Naive thymus-derived CD8-positive, alpha-beta T cell (primary cell): ENCODE measurements at places on chromosomes 2 and 18.

GRCh38 chr2:146785101-146785500 is 1059.7 kb upstream of the ACVR2A start:
- DNase-seq, result no peak

DNA sequence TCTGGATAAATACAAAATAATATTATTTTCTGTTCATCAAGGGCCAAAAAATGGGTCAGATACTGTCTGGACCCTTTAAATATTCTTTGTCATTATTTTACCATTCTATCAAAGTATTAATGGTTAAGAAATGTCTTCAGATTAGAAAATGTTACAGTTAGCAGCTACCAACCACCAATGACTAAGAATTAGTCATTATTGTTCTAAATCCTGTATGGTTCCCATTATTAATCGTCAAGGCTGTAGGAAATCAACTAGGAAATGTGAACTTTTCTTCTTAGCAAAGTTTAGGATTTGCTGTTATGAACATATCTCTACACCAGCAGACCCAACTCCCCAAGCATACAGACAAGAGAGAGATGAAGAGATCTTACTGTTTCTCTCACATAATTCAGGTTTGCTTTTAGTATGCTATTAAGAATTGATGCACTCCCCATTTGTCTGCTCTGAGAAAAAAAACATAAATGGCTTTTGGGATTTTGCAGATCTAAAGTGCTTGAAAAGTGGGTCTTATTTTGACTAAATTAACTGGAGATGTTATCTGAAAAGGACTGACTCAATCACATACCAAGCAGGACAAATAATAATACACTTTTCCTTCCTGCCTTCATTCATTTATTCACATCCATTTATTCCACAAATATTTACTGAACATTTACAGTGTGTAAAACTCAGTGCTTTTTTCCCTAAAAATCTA is 147.7 kb downstream of the PPP1R1C start:
- DNase-seq, result no peak

GRCh38 chr2:240252191-240252871 is 111.9 kb upstream of the OTOS start:
- no peak for DNase-seq

- DNase-seq, result peak; percentile 68
Measured at GRCh38 chr18:11981543-11982366, 448 bp downstream of the IMPA2 start.

GRCh38 chr2:35973132-35973736 is 382.3 kb upstream of the CRIM1 start:
- no peak for DNase-seq

GRCh38 chr2:109005686-109006204 is 16.7 kb upstream of the EDAR start:
- no peak for DNase-seq

DNA sequence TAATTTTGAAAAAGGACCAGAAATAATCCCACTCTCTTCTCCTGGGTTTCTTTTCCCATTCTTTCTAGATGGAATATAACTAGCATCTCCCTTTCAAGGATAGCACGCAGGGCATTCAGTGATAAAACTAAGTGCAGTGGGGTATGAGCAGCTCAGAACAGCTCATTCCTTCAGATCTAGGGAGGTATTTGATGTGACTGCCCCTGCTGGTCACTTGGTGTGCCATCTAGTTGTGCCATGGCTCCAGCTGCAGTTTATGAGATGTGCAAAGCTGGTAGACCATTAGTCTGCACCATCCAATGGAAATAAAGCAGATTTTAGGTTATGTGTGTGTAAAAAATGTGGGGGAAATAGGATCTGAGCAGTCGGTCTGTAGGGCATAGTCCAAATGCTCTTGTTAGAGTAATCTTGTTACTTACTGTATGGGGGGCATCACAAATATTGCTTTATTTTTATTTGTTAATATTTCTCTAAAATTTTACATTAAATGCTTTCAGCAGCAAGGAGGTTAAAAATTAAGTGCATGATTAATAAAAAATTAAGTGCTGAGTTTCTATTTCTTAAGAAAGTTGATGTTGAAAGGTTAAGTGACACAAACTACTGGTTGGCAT is 38.9 kb downstream of the CTAGE1 start:
- DNase-seq, result peak; percentile 22
